Muscle of back (tissue), 13 donors: ENCODE measurements at places on chromosomes 3 and 15.

GRCh38 chr3:124442463-124442862 lies 287.8 kb upstream of the UMPS start:
- no peak for DNase-seq

GRCh38 chr3:191502583-191502982 lies 41.6 kb downstream of the PYDC2 start:
- DNase-seq = no peak

DNA sequence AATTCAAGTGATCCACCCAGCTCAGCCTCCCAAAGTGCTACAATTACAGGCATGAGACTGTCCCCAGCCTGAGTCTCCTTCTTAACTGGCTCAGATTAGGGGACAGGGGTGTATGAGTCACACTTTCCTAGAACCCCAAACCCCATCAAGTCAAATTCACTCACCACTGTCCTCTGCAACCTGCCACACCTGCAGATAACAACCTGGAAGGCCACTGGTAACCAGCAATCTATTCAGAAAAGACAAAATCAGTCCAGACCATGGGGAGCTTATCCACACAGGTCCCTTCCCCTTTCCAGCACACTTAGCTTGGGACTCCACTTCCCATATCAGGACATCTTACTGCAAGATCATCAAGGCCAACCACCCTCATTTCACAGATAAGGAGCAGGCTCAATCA lies 6.4 kb downstream of the WDR73 start:
- DNase-seq = no peak

GRCh38 chr3:179933080-179933479 lies 103.7 kb downstream of the PEX5L start:
- no peak for DNase-seq

- no peak for DNase-seq
These were observed 145.1 kb downstream of the CDIN1 start for GRCh38 chr15:36724493-36724892.
